Stimulated activated CD8-positive, alpha-beta memory T cell treated with anti-CD3 and anti-CD28 coated beads, Interleukin-4, amount 100 ng/mL, for 1 hour (primary cell): ENCODE measurements at places on chromosomes 13 and 19.

DNA sequence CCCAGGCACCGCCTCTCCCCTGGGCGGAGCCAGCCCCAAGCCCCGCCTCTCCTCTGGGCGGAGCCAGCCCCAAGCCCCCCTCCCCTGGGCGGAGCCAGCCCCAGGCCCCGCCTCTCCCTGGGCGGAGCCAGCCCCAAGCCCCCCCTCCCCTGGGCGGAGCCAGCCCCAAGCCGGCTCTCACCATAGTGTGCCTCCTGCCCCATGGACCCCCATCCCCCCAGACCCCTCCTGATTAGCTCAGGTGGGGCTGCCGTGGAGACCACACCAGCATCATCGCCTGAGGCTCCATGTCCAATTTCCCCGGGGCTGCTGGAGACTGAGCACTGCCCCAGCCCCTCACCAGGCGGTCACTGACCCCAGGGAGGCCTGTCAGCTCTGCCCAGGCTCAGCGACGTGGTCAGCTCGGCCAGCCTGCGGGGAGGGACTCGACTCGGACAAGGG, 4.2 kb upstream of the MADCAM1 start:
- DNase-seq, result no peak

DNA sequence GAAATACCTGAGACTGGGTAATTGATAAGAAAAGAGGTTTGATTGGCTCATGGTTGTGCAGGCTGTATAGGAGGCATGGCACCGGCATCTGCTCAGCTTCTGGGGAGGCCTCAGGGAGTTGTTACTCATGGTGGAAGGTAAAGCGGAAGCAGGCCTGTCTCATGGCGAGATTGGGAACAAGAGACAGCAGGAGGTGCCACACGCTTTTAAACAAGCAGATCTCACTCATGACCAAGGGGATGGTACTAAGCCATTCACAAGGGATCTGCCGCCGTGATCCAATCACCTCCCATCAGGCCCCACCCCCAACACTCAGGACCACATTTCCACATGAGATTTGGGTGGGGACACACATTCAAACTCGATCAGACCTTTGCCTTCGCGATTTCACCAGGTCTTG, 86.2 kb downstream of the ANKRD10 start:
- no peak for DNase-seq

DNA sequence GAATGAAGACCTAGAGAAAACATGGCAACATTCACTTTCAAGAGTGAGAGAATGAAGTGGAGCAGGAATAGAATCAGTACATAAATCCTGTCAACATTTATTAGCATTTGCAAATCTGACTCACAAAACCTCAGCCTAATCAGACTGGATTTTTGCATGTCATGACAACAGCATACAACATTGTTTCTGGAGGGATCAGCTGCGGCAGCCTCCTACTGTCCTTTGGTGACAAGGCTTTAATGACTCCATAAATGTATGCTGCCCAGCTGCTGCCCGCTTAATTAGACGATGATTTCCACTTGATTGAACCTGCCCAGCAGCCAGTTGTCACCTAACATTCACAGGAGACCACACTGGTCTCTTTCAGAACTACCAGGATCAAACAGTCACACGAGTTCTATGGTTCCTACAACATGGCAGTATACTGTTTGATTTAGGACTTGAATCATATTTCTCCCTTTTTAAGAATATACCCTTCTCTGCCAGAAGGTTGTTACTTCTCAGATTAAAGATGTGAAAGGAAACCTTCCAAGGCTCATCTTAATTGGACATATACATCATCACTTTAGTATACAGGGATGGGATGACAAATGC, 9.3 kb downstream of the EBPL start:
- no peak for DNase-seq

GRCh38 chr19:51250786-51251467, at the start of gene SIGLECL1:
SIGLECL1 (plus strand) TSS chr19:51251080; CDS start chr19:51264073, 12,993 bp downstream.
- DNase-seq, result no peak

- no peak for DNase-seq
Measured at GRCh38 chr19:33282036-33282671, 20.2 kb downstream of the CEBPA start.

DNA sequence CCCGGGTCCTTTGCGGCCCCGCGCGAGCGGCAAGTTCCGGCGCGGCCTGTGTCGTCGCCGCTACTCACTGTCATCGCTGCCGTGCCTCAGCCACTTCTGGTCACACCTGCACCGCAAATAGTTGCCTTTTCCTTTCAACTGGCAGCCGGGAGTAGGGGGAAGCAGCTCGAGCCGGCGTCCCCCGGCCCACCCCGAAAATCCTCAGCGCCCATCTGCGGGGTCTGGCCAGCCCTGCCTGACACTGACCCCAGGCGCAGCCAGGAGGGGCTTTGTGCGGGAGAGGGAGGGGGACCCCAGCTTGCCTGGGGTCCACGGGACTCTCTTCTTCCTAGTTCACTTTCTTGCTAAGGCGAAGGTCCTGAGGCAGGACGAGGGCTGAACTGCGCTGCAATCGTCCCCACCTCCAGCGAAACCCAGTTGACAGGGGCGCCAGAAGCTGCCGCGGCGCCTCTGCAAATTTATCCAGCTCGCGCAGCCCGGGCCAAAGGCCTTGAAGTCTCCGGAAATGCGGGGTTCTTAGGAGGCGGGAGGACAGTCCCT, 1.7 kb downstream of the PDX1 start:
- DNase-seq, result no peak

GRCh38 chr13:57636816-57637215, 5.3 kb downstream of the PCDH17 start:
- DNase-seq, result no peak

DNA sequence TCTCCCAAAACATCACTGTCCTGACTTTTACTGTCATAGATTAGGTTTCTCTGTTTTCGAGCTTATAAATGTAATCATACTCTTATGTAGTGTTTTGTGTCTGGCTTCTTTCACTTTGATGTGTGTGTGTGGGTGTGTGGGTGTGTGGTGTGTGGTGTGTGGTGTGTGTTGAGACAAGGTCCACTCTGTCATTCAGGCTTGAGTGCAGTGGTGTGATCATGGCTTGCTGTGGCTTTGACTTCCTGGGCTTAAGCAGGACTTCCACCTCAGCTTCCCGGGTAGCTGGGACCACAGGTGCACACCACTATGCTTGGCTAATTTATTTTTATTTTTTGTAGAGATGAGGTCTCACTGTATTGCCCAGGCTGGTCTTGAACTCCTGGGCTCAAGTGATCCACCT, 59.6 kb downstream of the PDS5B start:
- DNase-seq, result no peak

DNA sequence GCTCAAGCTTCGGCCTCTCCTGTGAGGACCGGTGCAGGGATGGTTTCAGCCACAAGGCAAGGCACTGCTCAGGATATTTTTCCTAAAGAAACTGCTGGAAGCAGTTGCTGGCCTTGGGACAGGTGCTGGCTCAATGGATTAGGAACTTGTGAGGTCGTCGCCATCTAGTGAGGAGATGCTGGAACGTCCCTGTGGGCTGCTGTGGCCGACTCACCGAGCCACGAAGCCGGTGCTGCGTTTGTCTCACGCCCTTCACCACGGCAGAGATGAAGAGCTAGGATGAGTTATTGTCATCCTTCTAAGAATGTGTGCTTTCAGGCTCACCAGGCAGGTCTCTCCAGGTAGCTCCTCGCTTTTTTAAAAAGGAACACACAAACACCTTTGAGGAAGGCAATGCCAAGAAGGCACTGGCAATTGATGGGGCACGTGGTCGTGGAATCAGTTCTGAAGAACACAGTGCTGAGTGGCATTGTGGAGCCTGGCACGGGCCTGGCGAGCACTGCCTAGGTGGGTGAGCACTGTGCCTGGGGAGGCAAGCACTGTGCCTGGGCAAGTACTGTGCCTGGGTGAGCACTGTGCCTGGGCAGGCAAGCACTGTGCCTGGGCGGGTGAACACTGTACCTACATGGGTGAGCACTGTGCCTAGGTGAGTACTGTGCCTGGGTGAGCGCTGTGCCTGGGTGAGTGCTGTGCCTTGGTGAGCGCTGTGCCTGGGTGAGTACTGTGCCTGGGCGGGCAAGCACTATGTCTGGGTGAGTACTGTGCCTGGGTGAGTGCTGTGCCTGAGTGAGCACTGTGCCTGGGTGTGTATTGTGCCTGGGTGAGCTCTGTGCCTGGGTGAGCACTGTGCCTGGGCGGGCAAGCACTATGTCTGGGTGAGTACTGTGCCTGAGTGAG, 140.4 kb downstream of the TEX29 start:
- no peak for DNase-seq

DNA sequence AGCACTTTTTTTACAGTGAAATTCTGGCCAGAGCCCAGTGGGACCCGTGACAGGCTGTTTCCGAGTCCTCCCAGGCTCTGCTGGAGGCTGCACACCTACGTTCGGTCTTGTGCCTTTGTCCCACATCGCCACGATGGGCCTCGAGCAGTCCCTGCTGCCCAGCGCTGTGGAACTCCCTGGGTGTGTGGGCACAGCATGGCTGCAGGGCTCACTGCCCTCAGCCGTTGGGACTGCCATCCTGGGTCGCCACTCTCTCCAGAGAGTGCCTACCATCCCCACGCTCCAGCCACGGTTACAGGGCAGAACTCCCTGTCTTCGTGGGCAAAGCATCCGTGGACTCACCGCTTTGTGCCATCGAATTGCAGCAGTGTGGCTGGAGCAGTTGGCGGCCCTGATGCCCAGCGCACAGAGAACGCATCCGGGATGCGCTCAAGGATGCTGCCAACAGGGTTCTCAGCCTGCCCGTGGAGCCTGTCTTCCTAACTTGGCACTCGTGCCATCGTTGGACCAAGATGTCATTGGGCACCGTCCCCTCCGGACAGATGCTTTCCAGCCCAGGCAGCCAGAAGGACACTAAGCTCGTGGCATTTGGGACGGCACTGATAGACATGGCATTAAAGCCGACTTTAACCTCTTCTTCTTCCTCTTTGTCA, 85.0 kb upstream of the ARHGEF7 start:
- DNase-seq, result no peak
